AG04450 (cell line): ENCODE measurements at places on chromosomes 6 and 20. TPM values are rescaled to one million over a fixed set of nuclear protein-coding genes. Genes with fewer than 3 reads are reported as not detected.

The MYLK2 gene
- not detected in 2 replicates for polyA plus RNA-seq

The LBP gene
- polyA plus RNA-seq = not detected in 2 replicates

DNA sequence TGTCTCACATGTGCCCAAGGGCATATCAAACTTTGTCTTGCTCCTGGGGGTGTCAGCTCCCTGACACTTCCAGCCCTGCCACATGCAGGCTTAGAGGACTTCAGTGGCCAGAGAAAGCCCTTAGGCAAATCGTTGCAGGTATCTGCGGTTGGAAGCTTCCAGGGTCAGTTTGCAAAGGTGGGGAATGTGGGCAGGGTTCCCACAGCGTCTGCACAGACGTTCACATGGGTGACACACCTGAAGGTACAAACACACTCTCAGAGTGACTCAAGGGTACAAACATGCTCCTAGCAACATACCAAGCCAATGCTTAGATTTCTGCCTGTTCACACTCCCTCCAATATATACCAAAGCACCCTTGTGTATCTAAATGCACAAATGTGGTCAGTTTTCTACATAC, 30.0 kb downstream of the VSTM2L start:
- DNase-seq = no peak

DNA sequence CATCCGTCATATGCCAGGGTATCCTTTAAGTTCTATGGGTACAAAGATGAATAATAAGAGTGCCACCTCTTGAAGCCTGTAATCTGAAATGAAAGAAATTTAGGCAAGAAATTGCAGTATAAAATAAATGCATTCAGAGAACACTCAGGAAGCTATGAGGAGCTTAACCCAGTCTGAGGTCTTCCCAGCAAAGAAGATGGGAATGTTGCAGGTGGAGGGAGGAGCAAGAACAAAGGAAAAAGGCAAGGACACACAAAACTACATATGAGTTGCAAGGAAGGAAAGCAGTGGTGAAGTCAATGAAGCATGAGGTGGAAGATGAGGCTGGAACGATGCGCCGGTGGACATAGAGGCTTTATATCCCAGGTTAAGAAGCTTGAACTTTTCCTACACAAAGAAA, 67.0 kb upstream of the DST start:
- DNase-seq = no peak

DNA sequence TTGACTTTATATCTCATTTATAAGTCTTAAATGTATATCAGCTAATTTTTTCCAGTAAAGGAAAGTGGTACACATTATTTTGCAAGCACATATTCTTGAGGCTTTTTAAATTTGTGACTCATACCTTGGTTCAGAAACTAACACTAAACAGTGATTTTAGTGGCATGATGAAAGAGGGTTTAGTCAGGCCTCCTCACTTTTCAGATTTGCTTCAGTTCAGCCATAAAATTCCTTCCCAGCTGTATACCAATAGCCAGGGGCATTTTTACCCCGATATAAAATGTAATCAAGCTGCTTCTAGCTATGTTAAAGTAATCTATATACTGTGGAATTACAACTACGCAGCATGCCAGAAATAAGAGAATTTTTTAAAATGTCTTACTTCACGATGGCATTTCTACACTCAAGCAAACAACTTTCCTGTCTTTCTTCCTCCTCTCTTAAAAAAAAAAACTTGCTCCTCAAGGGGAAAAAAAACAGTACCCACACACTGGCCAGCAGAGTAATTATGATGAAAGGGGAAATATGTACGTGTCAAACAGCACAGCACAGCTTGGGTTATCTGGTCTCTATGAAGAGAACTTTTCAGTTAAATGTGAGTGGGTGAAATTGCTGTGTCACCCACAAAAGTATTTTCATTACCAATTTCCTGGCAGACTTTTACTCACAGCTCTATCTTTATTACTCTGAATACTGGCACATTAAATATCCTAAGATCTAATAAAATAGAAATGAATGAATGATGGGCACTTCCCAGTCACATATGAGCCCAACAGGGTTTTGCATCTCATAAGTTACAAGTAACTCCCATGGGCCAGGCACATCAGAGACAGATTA, 244.8 kb upstream of the TENT5A start:
- peak; percentile 56 for DNase-seq
